Cardiac fibroblast (primary cell): ENCODE measurements at places on chromosomes 16 and 17.
A peak's percentile ranks its signal among the peaks of the same experiment; 100 is the strongest.

DNA sequence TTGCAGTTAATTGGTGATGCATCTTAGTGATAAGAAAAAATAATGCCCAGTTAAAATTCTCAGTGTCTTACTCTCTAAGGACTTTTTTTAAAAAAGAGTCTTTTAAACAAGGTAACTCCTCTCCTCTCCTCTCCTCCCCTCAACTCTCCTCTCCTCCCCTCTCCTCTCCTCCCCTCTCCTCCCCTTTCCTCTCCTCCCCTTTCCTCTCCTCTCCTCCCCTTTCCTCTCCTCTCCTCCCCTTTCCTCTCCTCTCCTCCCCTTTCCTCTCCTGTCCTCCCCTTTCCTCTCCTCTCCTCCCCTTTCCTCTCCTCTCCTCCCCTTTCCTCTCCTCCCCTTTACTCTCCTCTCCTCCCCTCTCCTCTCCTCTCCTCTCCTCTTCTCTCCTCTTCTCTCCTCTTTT, 675.9 kb upstream of the RBFOX1 start:
- no peak for DNase-seq

DNA sequence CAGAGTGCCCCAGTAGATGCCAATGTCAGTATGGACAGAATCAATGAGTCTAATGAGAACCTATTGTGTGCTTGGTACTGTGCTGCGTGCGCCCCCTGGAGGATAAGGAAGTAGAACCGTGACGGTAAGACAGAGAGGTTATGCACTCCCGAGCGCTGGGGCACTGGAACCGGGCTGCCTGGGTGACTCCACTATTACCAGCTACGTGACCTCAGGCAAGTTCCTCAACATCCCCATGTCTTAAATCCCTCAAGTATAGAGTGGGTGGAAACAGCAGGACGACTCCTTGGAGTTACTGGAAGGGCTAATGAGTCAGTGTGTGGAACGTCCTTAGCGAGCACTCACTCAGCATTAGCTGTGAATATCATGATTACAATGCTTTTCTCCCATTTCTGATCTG, 16.2 kb downstream of the CHST4 start:
- DNase-seq = peak; percentile 30

- DNase-seq = peak; percentile 15
These were observed 32.8 kb upstream of the ABCC12 start for GRCh38 chr16:48188449-48189102.

DNA sequence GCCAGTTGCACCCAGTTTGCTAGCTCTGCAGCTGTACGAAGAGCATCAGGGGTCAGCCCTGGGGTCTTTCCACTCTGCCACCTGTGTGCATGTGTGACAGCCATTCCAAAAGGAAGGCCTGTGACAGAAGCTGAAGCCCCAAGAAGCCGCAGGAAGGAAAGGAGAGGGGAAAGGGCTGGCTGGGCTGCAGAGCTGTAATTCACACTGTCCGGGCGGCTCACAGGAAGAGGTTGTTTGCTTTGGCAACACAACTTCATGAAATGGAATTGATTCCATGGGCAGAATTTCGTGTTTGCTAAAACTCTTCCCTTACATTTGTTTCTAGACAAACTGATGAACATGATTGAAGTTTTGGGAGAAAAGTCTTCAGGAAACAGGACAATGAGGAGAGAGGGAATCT, 14.8 kb downstream of the TMEM204 start:
- peak; percentile 54 for DNase-seq

- DNase-seq = no peak
These were observed 25.8 kb upstream of the ABCC3 start for GRCh38 chr17:50608700-50609379.

- DNase-seq = no peak
These were observed 7.5 kb downstream of the HID1 start for GRCh38 chr17:74964988-74965622.

DNA sequence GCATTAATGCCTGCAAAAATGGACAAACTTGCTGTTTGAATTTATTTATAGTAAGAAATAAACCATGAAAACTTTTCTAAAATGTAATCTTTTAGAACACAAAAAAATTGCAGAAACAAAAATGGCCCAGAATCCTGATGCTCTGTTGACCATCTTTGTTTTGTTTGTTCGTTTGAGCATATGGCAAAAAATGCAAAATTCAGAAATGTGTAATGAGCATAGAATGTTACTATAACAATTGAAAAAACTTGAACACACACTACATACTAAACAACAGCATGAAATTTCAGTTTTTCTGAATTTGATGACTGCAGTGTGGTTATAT, 1.1 kb upstream of the KPNA2 start:
- no peak for DNase-seq

DNA sequence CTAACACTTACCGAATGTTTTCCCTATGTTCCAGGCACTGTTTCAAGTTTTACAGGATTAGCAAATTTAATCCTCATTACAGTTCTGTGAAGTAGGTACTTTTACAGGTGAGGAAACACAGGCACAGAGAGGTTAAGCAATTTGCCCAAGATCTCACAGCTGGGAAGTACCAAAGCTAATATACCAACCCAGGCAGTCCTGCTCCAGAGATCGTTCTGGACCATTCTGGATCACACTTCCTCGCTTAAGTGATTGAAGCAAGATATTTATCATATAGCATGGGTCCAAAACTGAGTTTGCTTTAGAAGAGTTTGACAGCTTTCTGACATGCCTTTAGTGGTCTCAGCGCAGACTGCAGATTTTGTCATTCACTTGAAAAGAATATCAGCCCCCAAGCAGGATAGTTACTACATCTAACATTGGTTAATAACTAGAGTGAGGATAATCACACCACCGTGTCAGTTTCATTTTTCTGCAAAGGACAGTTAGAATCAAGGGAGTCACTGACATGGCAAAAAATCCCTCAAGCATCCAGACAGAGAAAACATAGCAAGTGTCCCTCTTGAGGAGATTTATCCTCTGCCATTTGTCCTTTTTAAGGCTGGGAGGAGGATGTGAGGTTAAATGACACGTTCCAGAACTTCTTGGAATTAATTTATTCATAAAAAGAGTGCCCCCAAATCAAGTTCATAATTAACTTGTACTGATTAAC, 5.1 kb downstream of the HS3ST3B1 start:
- DNase-seq = no peak

- no peak for DNase-seq
These were observed 8.0 kb downstream of the TLCD3A start for GRCh38 chr17:740240-741017.

GRCh38 chr16:84919708-84920107, 91.6 kb downstream of the ZDHHC7 start:
- DNase-seq = no peak

DNA sequence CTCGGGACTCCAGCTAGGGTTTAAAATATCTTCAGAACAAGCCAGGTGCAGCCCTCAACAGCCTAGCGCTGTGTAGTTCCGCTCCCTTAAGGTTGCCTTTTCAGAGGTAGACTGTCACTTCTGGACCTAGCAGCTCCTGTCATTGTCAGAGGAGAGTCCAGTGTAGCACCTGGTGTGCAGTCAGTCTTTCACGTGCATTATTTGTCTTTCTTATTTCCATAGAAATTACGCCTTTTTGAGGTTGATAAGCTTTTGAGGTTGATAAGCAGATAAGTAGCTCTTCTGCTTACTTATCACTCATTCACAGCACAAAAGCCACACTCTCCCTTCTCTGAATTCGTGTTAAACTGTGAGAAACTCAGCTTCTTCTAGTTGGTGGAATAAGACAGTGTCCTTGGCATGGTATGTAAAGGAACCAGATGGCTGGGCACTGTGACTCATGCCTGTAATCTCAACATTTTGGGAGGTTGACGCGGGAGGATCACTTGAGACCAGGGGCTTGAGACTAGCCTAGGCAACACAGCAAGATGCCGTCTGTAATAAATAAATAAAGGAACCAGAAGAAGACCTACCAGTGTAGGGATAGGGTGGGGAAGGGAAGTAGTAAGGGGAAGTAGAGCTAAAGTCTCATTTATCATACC, 10.2 kb downstream of the EEF2K start:
- DNase-seq = peak; percentile 60

- no peak for DNase-seq
These were observed 64.5 kb upstream of the SEC14L1 start for GRCh38 chr17:77076124-77076830.

DNA sequence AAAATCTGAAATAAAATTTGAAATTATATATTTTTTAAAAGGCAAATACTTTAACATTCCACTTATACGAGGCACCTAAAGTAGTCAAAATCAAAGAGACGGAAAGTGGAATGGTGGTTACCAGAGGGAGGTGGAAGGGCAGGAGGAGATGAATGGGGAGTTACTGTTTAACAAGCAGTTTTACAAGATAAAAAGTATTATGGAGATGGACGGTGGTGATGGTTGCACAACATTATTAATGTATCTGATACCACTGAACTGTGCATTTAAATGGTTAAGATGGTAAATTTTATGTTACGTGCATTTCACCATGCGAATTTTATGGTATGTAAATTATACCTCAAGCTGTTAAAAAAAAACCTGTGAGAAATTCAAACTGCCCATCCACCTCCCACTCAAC, 5.4 kb downstream of the CMC2 start:
- no peak for DNase-seq

DNA sequence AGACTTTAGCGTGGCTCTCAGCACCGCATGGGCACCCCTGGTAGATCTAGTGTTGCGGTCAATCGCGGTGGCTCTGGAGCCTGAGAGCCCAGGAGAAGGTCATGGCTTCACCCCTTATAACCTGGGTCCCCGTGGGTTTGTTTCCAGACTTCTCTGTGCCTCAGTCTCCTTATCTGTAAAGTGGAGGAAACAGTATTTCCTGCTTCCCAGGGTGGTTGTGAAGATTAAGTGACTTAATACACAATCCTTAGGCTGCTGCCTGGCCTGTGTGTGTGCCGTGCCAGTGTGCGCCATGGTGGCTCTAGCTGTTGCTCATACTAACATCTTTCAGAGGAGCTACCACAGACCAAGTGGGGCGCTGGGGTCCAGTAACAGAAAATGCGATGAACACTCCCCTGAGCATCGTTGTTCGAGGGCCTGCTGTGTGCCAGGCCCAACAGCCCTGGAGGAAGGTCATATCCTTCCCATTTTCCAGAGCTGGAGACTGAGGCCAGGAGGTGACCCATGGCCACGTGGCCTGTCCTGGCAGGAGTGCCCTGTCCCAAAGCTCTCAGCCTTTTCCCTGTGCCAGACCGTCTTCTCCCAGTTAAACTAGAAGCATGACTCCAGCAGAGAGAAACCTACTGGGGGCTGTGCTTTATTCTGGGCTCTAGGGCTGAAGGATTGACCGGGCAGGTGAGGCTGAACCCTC, 70.1 kb downstream of the CMIP start:
- no peak for DNase-seq

- DNase-seq = no peak
These were observed 42.9 kb downstream of the BPTF start for GRCh38 chr17:67868176-67868575.

DNA sequence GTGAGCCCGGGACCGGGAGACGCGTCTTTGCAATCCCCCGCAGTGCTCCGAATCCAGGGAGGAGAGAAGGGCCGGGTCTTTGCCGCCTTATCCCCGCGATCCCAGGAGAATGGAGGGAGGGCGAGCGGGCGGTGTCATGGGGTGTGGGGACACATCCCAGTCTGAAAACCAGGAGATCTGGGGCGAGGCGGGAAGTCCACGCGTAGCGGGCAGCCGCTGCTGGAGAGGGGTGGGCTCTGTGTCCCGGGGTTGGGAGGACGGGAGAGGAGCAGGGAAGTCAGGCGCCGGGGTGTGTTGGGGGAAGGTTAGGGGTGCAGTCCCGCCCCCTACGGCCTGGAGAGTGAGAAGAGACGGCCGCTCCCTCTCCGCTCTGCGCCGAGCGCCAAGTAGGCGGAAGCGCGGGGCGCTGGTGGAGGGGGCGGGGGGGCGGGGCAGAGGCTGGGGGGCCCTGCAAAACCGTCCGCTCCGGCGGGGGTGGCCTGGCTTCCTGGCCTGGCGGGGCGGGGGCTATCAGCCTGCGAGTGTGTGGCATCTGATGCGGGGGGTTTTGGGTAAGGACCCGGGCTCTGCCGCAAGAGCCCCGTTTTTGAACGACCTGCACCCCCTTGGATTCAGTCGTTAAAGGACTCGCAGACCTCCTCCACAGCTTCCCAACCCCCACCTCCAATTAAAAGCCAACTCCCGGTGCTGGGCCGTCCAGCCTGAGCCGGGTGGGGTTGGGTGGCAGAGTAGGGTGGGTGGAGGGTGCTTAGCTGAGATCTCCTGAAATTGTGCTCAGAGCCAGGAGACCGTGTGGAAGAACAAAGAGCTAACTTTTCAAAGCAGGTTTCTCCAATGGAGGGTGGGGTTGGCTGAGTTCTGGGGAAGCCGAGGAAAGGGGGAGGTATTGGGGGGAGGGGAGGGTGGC, 654 bp downstream of the LASP1 start:
- DNase-seq = peak; percentile 64

GRCh38 chr16:4006397-4006999, 109.7 kb downstream of the ADCY9 start:
- no peak for DNase-seq

DNA sequence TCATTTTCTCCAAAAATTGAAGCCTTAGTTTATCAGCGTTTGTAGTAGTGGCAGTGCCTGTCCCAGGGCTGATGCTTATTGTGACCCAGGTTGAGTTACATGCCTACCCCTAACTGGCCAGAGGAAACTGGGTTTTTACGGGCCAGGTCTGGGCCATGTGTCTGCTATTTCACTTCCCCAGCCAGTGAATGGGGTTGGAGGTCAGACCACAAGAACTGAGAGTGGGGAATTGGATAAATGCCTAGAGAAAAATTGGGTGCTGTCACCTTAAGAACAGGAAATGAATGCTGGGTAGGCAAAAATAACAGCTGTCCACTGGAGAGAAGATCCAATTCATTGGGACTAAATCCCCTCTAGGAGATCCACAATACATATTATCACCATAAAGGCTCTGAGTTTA, 5.2 kb downstream of the ADPRM start:
- peak; percentile 55 for DNase-seq

GRCh38 chr16:88456356-88457292, 3.5 kb downstream of the ZFPM1 start:
- no peak for DNase-seq

- peak; percentile 94 for DNase-seq
These were observed 44.3 kb downstream of the SOCS3 start for GRCh38 chr17:78315355-78316114.

DNA sequence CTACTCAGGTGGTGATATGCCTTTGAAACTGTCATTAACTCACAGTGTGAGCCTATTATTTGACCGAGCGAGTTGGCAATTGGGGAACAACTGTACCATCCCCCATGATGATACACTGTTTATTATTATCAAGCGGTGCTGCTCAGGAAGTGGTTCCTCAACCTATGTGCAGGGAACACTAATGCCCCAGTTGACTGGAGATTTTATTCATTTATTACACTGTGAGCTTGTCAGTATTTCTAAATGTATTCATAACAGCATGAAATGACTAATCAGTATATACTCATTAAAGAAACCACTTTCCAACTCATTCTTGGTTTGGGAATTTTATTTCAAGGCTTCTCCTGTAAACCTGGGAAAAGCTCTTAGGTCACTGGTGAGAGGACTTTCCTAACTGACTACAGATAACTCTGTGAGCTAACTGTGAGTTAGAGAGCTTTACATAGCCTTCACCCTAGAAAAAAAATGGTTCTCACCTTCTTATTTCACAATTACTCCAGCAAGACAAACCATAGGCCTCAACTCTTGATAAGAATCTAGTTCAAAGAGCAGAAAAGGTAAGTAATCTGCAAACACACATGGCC, 42.4 kb downstream of the NXPH3 start:
- DNase-seq = no peak
